Retina (tissue), 1 donor: ENCODE measurements at places on chromosomes 2 and 18.

DNA sequence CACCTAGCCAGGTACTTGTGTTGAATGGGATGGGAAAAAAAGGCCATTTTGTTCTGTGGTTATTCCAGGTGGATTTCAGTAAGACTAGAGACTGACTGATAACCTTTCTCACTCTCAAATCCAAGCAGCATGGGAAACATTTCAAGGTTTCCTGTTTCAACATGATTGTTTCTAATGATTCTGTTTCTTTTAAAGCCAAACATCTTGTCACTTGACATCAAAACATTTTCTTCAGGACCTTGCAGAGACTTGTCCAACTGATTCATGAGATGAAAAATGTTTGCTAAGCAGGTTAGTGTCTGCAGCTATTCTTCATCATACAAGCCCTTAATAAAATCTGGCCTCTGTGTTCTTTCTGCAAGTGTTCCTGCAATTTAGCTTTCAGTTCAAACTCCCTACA lies 456.5 kb upstream of the CWC22 start:
- DNase-seq, result no peak

- no peak for DNase-seq
Observed at GRCh38 chr18:71249791-71250190, 960.9 kb downstream of the SOCS6 start.

DNA sequence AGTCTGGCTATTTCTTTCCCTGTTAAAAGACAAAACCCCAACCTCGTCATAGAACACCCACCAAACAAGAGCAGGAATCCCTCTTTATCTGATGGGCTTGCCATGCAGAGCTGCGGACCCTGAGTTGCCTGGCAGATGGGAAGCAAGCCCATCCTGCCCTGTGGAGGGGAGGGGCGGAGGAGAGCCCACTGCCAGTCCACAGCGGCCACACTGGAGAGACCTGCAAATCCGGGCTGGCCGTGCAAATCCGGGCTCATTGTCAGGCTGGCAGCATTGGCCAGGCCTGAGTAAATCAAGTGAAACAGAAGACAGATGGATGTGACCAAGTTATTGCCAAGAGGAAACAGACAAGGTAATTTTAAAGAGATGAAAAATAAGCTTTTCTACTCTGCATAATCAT lies 22.0 kb downstream of the MYL12B start:
- DNase-seq, result peak; percentile 31

DNA sequence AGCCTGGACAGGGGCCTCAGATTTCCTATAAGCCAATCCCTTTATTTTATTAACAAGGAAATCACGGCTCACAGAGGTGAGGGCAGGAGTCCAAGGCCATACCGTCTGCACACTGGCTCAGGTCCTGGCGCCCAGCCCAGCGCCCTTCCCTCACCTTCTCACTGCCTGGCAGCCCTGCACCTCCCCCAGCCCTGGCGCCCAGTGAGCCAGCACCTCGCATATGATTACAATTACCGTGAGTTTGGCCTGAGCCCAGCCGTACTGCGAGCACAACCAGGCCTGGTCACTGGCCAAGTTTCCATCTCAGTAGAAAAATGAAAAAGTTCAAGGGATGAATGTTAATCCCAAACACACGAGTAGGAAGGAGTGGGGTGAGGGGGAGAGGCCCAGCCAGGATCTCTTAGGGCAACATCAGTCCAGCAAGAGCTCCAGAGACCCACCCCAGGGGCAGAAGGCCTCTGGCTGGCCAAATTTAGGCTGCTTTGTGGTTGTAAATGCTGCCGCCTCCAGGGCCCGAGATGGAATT lies 68.4 kb downstream of the MCFD2 start:
- no peak for DNase-seq

GRCh38 chr18:45526114-45526841 lies 89.0 kb upstream of the SLC14A2 start:
- no peak for DNase-seq

- no peak for DNase-seq
Observed at GRCh38 chr2:158380746-158381145, 75.8 kb downstream of the CCDC148 start.

DNA sequence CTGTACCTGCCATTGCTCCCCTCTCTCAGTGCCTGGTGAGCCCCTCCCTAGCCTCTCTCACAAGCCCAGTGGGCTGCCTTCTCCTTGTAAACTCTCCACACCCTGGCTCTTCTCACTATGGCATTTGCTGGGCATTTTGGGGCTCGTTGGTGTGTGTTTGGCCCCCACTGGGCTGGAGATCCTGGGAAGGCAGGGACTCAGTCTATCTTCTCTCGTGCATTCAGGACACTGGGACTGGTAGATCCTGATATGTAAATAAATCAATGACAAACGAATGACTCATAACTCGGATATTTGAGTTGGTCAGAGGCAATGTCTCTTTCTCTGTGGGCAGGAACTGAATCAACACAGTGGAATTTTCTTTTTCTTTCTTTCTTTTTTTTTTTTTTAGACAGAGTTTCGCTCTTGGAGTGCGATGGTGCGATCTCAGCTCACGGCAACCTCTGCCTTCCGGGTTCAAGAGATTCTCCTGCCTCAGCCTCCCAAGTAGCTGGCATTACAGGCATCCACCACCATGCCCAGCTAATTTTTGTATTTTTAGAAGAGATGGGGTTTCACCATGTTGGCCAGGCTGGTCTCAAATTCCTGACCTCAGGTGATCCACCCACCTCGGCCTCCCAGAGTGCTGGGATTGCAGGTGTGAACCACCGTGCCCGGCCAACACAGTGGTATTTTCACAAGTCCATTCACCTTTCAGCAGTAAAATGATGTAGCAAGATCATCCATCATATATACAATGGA lies 144.6 kb upstream of the SPRED2 start:
- no peak for DNase-seq

DNA sequence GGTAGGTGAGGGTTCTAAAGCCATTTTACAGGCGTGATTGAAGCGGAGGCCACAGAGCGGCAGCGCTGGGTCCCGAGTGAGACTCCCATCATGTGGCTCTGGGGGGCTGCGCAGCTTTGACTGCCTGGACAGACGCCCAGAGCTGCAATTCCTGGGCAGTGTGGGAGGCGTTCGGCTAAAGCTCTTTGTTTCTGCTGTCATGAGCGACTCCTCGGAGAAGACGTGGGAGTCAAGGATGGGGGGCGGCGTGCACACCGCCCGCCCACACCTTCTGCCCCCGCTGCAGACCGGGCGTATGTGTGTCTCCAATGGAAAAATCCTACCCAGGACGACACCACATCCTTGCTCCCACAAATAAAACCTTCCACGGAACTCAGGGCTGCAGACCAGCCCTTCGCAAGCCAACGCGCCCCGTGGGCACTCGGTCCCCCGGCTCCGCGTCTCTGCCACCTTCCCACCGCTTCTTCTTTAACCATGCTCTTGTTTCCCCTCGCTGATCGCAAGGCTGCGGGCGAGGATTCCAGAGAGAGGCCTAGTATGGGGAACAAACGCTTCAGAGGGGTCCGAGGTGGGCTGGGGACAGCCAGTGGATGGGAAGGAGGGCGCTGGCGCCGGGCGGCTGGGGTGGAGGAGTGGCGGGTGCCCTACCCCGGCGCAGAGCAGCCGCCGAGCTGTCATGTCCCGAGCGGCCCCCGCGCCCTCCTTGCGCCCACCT lies 680 bp upstream of the LBH start:
- peak; percentile 93 for DNase-seq

DNA sequence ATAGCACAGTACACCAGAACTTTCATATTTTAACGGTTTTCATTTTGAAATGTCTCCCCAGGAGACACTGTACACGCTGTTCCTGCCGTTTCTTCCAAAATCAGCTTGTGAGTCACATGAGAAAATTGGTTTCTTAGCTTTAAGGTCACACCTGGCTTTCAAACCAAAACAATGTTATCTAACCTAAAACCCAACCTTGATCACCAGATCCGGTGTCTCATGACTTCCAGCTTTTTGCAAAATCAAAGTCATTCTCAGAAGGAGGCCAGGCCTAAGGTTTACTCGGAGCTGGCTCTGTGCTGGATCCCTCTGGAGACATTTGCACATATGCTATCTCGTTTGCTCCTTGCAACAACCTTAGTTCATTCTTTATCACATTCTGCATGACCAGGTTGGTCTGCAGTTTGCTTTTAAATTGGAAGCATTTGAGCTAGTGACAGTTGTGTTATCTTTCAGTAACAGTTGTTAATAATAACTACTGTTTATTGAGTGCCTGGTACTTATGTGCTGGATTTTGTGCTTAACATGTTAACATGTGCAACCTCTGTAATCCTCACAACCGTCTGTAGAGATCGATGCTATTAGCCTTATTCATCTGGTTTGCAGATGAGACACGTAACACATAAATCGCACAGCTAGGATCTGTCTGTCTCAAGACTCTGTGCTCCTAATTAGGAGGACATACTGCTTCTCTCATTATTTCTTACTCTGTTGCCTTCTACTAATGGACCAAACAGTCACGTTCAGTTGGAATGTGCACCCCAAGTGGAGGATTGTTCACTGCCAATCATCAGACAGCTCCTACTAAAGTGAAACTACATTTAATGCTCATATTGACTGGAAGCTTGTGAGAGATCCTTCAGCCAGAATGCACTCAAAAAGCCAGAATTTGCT lies 105.5 kb downstream of the RNF144A start:
- DNase-seq, result no peak

GRCh38 chr2:14424478-14425390 lies 207.8 kb upstream of the LRATD1 start:
- no peak for DNase-seq

- DNase-seq, result no peak
Observed at GRCh38 chr2:156511122-156511521, 74.9 kb downstream of the GPD2 start.

- DNase-seq, result no peak
Observed at GRCh38 chr2:235000426-235001236, 48.8 kb downstream of the SH3BP4 start.

DNA sequence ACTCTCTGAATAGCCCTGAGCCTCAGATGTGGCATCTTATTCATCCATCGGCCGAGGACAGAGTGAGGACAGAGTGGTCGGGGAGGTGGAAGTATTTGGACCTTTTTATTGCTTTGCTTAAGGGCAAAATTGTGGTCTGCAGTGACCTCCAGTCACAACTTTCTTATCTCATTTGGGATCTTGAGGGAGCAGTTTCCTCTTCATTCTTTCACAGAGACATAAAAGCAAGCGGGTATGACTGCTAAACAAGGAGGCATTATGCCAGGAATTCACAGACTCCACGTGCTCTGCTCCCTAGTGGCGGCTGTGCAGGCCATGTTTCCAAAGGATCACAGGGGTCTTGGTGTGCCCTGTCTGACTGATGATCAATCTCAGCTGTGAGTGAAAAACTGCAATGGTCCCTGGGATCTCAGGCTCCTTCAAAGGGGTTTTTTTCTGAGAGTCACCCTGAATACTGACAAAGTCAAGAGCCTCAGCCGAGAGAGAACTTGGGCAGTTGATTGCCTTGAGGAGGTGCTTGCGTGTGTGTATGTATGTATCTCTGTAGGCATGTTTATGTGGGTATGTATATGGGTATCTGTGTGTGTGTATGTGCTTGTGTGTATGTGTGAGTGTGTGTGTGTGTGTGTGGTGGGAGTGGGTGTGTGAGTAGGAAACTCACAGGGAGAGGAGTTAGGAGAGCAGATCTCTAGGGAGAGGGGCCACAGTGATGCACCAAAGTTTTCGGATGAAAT lies 47.7 kb downstream of the RAPGEF4 start:
- peak; percentile 24 for DNase-seq

- no peak for DNase-seq
Observed at GRCh38 chr2:2482851-2483250, 151.8 kb upstream of the MYT1L start.

DNA sequence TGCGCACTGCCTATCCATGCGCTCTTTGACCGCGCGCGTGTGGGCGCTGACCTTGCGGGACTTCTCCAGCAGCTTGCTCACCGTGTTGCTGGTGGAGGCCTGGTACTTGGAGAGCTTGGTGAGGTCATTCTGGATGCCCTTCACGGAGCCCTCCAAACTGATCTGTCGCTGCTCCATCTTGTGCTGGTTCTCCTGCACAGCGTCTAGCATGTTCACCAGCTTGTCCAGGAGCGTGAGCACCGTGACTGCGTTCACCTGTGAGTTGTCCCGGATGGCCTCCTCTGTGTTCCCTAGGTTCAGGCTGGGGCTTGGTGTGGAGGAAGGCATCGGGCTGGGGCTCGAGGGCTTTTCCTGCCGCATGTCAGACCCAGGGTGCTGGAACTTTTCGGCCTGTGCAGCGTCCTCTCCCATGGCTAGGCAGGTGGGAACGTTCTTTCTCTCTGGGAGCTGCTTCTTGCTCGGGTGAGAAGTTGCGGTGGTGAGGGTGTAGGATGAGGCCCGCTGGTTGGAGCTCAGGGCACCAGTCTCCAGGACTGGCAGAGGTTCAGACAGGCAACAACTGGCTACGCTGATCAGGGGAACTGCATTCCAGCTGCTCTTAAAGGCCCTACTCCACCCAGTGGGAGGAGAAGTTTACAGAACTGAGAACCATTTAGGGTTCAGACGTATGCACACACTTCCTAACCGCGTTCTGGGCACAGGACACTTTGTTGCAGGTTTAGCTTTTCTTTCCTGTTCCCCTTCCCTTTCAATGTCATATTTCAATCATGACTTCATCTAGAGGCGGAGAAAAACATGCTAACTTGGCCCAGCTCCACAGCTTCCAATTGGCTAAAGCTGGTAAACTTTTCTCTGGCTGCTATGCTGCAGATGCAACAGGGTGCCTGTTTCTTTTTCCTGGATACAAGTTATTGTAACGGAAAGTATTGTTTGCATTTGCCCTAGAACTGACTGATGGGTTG lies at the start of gene CAVIN2:
CAVIN2 (minus strand) TSS at position 574 of the 962 bp plus-strand sequence; CDS start at position 411, 163 bp downstream.
- DNase-seq, result no peak

DNA sequence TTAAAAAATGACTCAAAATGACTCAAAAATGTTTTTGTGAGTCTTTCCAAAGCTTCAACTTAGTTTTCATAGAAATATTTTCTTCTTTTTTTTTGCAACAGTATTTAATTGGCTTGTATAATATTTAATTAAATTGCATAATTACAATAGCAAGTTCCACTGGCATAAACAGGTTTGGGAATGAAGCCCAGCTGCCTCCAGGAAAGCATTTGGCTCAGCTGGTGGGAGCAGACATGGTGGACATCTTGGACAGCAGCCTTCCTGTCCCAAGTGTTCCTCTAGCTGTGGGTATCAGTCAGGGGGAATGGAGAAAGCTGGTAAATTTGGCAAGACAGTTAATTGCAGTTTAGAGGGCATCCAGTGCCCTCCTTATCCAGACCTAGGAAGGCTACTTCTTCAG lies 213.4 kb downstream of the ZBTB7C start:
- DNase-seq, result no peak

GRCh38 chr2:27105981-27106380 lies 12.9 kb downstream of the CGREF1 start:
- no peak for DNase-seq

GRCh38 chr2:160479269-160479668 lies 14.3 kb downstream of the RBMS1 start:
- DNase-seq, result no peak

GRCh38 chr2:23106242-23106785 lies 278.7 kb upstream of the KLHL29 start:
- DNase-seq, result no peak
